ENCODE measurements at places on chromosomes 16 and 17.

DNA sequence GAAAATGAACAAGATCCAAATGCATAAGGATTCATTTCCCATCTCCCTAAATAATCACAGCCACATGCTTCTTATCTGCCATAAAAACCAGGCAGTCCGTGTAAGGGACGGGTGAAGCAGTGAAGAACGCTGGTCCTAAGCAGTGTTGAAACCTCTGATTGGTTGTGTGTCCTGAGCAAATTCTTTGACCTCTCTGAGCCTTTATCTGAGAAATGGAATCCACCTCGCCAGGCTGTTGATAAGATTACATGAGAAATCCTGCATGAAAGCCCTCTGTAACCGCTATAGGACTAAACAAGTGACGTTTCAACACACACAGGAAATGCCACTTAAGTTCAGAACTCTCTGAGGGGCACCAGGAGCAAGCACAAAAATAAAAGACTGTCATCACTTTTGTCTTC lies 26.8 kb downstream of the GAS7 start:
- peak; percentile 19 for DNase-seq

DNA sequence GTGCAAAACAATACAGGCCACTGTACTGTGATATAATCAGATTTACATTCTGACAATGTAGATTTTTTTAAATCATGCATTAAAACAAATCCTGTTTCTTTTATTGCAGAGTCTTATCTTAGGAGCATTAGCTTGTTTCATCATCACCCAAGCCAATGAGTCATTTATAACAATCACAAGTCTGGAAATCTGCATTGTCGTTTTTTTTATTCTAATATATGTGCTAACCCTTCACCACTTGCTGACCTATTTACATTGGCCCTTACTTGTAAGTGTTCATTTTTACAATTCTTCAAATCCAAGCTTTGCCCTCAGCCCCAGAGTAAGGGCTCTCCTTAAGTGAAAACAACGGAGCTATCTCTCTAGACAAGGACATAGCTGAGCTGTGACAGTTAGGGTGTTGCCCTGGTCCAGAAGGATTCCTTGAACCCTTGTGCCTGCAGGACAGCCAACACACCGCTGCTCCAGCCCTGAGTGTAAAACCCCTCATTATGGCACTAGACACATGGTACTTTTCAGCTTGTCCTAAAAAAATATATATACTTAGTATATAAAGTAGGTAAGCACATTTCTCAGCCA lies 3.7 kb downstream of the CMTM1 start:
- no peak for DNase-seq

- no peak for DNase-seq
Measured at GRCh38 chr16:67137605-67138004, 13.2 kb downstream of the B3GNT9 start.

- no peak for DNase-seq
Measured at GRCh38 chr16:11004973-11005610, 60.7 kb downstream of the CLEC16A start.

GRCh38 chr17:75807861-75808260 lies 23.3 kb downstream of the UNK start:
- no peak for DNase-seq

- DNase-seq = no peak
Measured at GRCh38 chr17:83068641-83069570, 10.5 kb upstream of the METRNL start.

DNA sequence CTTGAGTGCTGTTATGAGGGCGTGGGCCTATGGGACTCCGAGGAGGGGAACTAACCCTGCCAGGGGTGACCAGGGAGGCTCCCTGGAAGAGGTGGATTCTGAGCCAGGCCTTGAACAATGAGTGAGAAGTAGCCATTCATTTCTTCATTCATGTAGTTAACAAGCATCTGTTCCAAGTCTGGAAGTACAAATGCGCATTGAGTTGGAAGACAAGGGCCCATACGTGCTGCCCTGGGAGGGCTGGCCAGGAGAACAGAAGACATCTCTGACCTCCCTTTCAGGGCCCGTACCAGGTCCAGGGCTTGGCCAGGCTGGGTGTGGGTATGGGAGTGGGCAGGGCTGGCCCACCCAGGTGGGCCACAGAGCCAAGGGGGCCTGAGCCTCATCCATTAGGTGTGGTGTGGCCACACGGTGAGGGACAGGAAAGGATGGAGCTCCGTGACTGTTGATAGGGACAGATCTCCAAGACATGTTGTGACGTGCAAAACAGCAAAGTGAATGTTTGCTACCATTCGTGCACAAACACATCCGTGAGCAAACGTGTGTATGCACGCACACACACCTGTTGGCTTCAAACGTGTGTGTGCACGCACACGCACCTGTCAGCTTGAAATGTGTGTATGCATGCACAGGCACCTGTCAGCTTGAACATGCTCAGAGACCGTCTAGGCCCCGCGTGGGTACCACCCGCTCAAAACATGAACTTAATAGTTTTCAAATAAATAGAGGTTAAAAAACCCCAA lies 46.8 kb downstream of the ZDHHC7 start:
- DNase-seq = no peak

DNA sequence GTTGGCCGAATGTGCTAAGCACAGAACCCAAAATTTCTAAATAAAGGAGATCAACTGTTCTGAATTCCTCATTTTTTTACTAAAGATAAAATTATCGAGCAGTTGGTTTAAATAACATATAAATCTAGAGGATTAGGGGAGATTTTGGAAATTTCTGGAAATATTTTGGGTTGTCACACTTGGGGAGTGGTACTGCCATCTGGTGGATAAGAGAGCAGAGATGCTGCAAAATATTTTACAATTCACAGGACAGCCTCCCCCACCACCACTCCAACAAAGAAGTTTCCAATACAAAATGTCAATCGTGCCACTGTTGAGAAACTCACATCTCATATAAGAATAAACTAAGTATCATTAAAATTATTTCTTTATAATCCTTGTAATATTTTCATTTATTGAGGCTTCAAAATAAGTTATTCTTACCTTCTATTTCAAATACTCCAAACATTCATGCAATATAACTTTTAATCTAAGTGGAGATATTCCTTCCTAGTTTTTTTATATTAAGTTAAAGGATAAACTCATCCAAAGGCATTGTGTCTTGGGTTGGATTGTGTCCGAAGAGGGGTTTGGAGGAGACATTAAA lies 17.0 kb upstream of the ABCA8 start:
- peak; percentile 72 for DNase-seq

DNA sequence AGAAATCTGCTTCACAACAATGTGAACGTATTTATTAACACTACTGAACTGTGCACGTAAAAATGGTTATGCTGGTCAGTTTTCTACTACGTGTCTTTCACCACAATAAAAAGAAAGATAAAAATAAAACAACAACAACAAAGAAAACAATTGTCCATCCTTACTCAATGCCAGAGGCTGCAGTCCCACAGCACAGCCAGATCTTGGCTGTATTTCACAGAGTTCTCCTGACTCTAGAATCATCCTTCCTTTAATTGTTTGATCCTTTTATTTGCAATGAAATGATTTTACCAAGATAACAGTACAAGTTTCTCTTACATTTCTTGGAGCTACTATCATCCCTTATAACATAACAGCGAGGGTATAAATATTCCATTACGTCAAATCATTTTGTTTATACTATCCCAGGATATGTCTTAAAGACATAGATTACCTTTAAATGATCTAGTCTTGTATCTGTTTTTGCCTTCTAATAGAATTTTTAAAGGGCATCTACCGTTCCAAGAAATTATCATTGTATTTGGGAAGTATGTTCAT lies 103.3 kb downstream of the SLC39A11 start:
- no peak for DNase-seq

DNA sequence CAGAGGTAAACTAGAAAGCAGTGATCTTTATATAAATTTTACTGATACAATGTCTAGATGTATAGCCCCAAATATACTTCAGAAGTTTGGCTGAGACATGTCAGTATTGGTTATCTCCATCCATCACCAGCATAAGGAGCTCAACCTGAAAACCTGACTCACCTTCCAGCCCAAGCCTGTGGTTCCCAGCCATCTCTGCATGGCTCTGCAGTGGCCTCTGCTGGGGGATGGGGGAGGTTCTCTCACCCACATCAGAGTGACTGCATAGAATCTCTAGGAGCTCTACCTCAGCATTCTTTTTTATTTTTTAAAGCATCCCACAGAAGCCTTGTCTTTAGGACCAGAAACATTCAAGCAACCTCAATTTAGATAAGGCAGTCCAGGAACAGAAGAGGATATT lies 27.3 kb downstream of the USP7 start:
- peak; percentile 47 for DNase-seq

- no peak for DNase-seq
Measured at GRCh38 chr17:76840443-76840767, 27.8 kb upstream of the MGAT5B start.

DNA sequence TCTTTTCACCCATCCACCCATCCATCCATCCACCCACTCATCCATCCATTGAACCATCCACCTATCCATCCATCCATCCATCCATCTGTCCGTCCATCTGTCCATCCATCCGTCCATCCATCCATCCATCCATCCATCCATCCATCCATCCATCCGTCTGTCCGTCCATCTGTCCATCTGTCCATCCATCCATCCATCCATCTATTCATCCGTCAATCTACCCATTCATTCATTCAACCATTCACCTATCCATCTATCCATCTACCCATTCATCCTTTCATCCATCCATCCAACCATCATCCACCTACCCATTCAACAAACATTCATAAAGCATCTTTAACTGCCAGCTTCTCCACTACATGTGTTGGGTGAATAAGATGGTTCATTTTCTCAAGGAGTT lies 28.9 kb downstream of the GP2 start:
- DNase-seq = no peak

- DNase-seq = no peak
Measured at GRCh38 chr16:59385491-59385890, 651.4 kb upstream of the GOT2 start.

DNA sequence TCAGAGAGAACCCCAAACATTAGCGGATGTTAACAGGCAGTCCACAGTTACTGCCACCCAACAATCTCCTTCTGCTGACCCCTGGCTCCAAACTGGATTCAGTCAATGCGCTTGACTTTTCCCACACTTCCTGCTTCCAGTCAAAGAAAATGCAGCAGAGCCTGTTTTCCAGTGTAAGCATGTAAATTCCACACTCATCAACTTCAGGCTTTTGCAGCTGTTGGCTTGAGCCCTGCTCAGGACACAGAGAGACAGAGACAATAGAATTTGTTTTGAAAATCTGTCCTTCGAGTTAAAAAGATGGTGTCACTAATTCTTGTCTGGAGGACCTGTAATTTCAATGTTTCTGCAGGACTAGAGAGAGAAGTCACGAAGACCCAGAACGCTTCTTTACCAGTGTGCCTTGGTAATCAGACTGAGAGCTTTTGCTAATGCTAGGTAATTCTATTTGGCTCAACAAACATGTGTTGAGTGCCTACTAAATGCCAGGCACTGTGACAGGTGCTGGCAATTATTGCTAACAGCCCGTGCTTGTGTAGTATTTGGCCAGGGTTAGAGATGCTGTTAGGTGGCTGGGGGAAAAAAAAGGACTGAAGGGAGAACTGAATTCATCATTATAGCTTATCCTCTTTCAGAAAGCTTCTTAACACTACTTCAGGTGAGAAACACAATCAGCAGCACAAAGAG lies 32.5 kb downstream of the HOXB1 start:
- no peak for DNase-seq

DNA sequence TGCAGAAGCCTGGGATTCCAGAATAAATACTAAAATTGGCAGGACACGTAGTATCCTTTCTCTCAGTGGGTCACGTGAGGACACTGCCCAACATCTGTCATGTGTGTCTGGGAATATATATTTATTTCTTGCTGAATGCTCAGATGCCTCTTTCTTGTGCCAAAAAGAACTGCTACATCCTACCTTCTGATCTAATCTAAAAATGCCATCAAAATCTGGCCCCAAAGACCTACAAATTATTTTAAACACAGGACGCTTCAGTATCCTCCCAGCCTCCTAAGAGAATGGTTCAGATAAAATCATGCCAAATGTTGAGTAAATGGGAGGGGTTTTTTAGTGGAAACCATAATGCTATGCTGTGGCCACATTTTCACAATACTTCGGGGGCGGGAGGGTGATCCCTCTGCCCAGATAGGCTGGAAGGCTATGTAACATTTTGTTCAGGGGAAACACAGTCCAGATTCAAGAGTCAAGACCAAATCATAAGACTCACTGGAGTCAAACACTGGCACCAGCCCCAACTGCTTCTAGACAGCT lies 22.9 kb upstream of the CORO6 start:
- DNase-seq = no peak

- peak; percentile 27 for DNase-seq
Measured at GRCh38 chr16:69476920-69477443, 52.6 kb downstream of the CYB5B start.

GRCh38 chr17:17379197-17379991 lies 76.2 kb downstream of the NT5M start:
- no peak for DNase-seq

DNA sequence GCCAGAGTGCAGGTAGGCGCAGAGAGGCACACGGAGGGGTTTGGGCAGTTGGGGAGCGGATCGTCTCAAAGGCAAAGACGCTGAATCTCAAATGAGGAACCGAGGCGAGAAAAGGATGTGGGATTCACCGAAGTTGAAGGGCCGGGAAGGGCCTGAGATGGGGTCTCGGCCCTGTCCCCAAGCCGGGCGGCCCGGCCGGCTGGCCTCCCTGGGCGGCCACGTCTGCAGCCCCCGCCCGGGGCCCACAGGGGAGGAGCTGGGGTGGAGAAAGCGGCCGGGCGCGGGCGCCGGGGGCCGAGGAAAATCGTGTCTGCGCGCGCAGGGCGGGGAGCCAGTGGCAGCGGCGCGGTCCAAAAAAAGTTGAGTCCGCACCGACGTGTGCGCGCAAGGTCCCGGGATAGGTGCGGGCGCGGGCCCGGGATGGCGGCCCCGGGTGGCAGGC lies 458 bp downstream of the SLC12A4 start:
- DNase-seq = peak; percentile 46

DNA sequence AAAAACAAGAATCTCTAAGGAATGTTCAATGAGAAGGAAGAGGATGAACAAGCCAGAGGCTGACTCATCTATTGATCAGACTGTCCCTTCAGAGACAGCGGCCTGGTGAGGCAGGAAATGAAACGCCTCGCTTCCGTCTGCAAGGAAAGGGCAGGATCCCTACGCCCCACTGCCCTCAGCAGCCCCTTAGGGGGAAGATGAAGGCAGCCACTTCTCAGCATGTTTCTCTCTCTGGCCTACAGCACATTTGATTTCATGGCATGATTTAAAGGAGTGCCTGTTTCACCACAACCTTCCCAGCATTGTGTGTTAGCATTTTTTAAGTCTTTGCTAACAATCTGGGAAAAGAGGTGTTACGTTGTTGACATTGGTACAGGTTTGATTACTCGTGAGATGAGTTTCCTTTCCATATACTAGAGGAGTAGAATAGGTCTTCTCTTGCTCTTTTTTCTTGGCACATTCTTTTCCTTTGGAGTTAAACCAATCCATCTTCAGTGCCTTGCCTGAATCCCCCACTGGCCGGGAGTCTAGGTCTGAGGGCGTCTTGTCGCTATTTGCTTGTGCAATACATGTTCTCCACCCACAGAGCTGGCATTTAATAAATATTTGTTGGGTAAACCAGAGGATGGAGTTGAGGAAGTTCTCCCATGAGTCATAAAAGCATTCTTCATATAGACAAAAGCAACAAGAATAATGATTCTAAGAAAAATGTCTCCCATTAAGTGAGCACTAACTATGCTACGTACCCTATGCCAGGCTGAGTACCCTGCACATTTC lies 47.4 kb downstream of the RBFOX3 start:
- DNase-seq = no peak

Measured in KBM-7 (cell line).